T-helper 2 cell treated with Interferon-gamma antibody and Interleukin-4, amounts not matched to agents 100 ng/mL and 5 ng/mL, for 36 hours (primary cell): ENCODE measurements at places on chromosomes 2 and 18. TPM values are rescaled to one million over a fixed set of nuclear protein-coding genes. Genes with fewer than 3 reads are reported as not detected.

Gene SERPINB10
- not detected in 2 replicates for total RNA-seq

Gene SDC1
- total RNA-seq: 0.14 TPM in 1 of 2 replicates, not detected in the other

Gene SLC16A14
- total RNA-seq: 1.5 and 1.7 TPM in 2 replicates

Gene MGAT4A
- total RNA-seq: 69.5 and 73.7 TPM in 2 replicates

Gene LOXHD1
- not detected in 2 replicates for total RNA-seq

Gene DLGAP1
- total RNA-seq: not detected in 2 replicates

Gene SLC23A3
- 1.5 and 2.1 TPM in 2 replicates for total RNA-seq

Gene DNAJC5G
- total RNA-seq: not detected in 2 replicates
